Left renal cortex interstitium (tissue), 4 donors: ENCODE measurements at places on chromosomes 7 and 10. TPM values are rescaled to one million over a fixed set of nuclear protein-coding genes. Genes with fewer than 3 reads are reported as not detected.

Gene RPA3
- polyA plus RNA-seq = 56.2 TPM

DNA sequence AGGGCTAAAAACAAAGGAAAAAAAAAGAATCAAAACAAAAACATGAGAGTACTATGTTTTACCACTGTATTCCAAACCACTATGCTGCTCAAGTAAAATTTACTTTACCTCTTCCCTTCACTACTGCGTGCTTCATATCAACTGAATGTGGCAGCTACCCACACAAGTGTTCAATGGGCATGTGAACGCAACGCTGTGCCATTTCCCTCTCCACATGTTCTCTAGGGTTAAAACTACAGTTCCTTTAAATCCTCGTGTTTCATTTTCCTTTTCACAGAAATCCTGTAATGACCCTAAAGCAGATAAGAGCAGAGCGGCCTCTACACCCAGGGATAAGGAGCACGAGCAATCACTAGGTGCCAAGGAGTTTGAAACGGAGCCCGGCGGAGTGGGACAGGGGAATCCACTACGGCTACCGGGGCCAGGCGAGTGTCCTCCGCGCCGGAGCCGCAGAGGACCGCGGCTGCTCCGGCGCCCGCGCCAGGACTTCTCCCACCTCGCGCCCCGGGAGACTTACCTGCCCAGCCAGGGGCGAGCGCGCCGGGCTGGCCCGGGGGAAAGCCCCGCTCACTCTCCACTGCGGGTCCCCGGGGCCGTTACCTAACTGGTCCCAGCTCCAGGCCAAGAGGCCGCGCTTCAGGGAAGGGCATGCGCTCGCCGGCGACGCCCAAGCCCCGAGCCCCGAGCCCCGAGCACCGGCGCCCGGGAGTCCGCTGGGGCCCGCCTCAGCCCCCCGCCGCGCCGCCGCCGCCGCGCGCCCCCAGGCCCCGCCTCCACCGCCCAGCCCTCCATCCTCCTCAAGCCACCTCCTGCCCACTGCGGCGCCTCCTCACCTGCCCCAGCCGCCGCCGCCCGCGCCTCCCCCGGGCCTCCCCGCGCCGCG, 711 bp downstream of the NAMPT start:
- peak; percentile 27 for DNase-seq

- no peak for DNase-seq
Measured at GRCh38 chr10:49611816-49612512, 1.9 kb downstream of the SLC18A3 start.

Gene GIMAP8
- polyA plus RNA-seq = 8.6 TPM

GRCh38 chr7:16563281-16564022, 36.8 kb downstream of the LRRC72 start:
- no peak for DNase-seq

Gene DPYSL4
- polyA plus RNA-seq = 20.8 TPM

DNA sequence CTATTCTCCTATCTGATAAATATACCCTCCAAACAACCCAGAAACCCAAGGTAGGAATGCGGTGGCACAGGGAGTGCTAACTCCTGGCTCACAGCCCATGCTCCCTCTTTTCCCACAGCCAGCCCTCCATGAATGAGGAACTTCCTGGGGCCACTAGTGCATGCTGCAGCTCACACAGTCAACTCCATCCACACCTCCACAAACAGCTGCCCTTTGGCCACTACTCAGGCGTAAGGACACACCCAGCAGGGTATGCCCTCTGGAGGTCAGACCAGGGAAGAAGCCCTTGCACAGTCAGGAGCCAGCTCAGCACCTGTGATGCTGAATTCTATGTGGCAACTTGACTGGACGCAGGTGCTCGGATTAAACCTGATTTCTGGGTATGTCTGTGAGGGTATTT, 85.2 kb upstream of the PIK3CG start:
- no peak for DNase-seq

Gene AKR1C4
- not detected for polyA plus RNA-seq

Gene LRGUK
- 1.0 TPM for polyA plus RNA-seq

- no peak for DNase-seq
Measured at GRCh38 chr7:48518092-48518491, 346.8 kb downstream of the ABCA13 start.

DNA sequence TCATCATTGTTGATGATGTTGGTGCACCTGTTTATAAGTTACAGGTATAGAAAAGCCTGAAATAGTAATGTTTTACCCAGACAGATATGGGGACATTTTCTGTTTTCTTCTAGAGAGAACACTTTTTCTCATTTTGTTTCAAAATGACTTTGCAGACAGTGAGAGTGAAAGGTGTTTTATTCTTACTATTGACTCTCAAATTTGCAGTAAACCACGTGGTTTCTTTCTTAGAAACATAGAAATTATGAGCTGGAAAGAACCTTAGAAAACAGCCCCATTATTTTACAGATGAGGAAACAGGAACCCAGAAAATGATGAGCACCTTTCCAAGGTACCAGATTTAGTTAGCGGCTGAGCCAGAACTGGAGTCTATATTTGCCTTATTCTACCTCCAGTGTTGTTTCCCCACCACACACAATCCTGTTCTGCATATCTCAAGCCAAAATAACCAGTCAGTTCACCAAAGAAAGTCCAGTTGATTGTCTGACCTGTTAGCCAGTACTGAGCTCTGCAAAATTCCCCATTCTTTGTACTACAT, 138.9 kb upstream of the AHR start:
- no peak for DNase-seq

GRCh38 chr10:66836057-66836456, 89.8 kb upstream of the LRRTM3 start:
- DNase-seq = no peak

DNA sequence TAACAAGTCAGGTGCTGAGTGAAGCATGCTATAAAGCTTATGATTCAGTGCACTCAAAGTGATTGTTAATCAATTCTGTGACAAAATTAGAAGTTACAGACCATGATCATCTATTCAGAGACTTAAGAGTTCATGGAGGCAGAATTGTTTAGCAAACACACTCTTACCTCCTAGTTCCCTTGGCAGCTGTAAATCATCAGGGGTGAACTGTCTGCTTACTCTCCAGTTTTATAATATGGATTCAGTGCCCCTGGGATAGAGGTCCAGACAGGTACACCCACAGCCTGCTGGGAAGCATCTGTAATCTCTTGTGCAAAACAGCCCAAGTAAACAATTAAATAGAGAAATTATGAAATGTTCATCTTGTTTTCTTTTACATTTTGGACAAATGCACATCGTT, 835.0 kb upstream of the COBL start:
- no peak for DNase-seq

GRCh38 chr7:94052398-94053180, 48.4 kb upstream of the BET1 start:
- DNase-seq = no peak

DNA sequence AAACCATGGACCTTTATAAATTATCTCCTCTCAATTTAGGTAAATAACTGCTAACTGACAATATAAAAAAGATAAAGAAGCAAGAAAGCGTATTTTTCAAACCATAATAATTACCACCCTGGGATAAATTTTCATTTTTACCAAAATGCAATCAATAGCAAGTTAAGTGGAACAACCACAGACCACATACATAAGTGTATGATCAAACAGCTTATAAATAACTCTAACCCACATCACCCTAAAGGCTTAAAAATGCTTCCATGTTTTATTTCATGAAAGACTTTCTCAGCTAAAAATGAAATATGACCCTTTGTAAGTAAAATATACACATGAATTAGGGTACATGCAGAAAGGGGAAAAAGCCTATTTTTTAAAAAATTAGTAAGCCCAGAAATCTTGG, 156.5 kb downstream of the SGMS1 start:
- no peak for DNase-seq

GRCh38 chr7:117227091-117227490, 95.8 kb downstream of the WNT2 start:
- no peak for DNase-seq

Gene C7orf57
- polyA plus RNA-seq = 0.68 TPM

Gene FAM25G
- polyA plus RNA-seq = not detected

DNA sequence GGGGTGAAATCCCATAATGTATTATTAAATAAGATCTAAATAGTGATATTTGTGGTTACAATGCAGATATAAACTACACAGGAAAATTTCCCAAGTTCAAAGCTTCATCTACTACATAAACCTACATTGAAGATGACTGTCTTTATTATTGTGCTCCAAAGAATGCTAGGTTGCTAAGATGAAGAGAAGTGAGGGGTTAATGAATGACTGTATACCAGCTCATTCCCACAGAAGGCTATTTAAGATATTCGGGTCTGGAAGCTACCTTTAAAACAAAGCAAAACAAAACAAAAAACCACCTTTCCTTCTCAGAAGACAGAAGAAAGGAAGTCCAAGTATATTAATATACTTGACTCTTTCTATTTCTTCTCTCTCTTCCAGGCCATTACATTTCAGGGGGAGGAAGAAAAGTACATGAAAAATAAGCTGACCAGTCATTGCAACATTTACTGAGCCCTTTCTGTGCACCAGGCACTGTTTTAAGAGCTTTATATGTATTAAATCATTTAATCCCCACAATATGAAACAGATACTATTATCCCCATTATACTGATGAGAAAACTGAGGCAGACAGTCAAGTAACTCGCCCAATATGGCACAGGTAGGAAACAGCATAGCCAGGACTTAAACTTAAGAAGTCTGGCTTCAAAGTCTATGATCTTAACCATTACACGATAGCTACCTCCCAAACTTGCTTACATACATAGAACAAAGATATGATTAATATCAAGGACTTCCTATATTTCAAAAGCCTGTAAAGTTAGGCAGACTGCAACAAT, 48.1 kb downstream of the TNPO3 start:
- DNase-seq = no peak

Gene TNS3
- 93.9 TPM for polyA plus RNA-seq

Gene LRRTM3
- 3.6 TPM for polyA plus RNA-seq

DNA sequence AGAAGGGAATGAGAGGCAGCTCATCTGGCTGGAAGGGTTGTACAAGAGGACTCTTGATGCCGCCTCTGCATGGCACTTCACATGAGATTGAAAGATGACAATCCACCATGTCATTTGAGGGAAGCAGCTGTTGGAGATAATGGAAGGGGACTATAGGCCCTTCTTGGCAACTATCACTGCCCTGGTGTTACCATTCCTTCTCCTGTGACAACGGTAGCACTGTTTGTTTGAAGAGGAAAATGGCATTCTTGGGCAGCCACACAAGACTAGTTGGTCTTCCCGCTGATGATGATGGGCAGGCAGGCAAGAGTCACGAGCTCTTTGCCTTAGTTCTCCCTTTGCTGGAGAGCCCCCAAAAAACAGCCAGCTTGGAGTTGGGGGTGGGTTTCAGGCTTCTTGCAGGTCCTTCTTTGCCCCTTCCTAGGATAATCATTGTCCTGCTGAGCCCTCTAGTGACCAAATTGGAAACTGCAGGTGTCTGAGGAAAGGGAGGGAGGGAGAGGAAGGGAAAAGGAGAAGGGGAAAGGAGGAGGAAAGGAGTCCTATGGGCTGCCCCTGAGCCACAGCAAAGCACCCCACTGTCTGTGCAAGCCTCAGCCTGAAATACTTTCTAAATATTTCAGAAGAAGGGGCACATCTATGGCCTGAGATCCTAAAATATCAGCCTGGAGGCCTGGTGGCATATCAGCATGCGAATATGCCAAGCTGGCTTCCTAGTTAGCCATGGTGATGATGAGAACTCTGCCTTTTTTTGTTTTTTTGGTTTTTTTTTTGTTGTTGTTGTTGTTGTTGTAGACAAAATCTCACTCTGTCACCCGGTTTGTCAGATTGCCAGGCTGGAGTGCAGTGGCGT, 165.6 kb upstream of the KMT2E start:
- peak; percentile 56 for DNase-seq

GRCh38 chr10:50651808-50652207, 28.1 kb upstream of the SGMS1 start:
- no peak for DNase-seq

- DNase-seq = no peak
Measured at GRCh38 chr10:95049919-95050318, 19.4 kb downstream of the CYP2C8 start.

Gene MMP21
- polyA plus RNA-seq = 0.41 TPM

Gene CAV2
- 25.7 TPM for polyA plus RNA-seq

- no peak for DNase-seq
Measured at GRCh38 chr10:3465406-3465891, 292.9 kb upstream of the PITRM1 start.

Gene SFTPA1
- polyA plus RNA-seq = not detected

GRCh38 chr7:150515248-150516147, 826 bp downstream of the GIMAP7 start:
- DNase-seq = no peak

Gene CD36
- 39.2 TPM for polyA plus RNA-seq

DNA sequence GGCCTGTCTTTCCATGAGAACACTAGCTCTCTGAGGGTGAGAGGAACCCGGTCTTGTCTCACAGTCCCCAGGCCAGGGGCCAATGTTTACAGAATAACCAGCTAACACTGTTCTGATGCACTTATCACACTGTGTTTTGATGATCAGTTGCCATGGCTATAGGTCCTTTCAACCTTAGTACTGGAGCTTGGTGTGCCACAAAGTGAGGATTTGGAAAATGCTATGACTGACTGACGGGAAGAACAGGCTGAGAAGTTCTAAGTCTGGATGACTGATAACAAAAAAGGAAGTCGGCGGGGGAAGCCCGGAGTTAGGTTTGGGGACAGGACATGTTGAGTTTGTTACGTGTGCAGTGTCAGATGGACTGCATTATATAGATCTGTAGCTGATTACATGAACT, 141.8 kb downstream of the CTTNBP2 start:
- no peak for DNase-seq
